ENCODE measurements at places on chromosomes 5 and 9.

DNA sequence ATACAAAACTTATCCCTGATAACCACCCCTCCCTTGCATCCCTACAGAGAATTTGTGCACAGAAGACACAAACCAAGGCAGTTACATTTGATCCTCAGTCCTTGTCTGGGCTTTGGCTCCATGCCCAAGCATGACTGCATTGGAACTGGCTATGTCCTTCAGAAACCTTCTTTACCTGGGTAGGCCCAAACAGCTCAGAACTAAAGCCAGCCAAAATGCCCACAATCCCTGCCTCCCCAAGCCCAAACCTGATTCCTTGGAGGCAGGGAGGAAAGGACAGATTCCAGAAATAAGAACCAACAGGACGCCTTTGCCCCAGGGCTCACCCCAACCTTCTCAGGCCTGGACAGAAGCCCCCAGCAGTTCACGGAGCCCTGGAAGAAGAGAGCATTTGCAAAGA lies 8.2 kb downstream of the IL17B start:
- DNase-seq, result no peak

DNA sequence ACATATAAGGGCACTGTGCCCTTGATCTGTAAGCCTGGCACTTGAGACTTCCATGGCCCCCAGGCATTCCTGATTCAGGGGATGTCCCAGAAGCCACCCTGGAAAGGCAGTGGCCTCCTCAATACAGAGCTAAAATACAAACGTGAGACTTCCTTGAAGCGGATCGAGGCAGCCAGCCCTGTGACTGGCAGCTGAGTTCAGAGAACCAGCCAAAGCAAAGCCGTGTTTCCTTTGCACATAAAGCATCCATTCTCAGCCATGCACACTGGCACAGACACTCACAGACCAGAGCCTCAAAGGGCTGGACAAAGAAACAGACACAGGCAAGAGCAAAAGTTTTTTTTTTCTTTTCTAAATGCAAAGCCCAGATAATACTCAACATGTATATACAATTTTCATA lies 18.8 kb upstream of the CPEB4 start:
- no peak for DNase-seq

DNA sequence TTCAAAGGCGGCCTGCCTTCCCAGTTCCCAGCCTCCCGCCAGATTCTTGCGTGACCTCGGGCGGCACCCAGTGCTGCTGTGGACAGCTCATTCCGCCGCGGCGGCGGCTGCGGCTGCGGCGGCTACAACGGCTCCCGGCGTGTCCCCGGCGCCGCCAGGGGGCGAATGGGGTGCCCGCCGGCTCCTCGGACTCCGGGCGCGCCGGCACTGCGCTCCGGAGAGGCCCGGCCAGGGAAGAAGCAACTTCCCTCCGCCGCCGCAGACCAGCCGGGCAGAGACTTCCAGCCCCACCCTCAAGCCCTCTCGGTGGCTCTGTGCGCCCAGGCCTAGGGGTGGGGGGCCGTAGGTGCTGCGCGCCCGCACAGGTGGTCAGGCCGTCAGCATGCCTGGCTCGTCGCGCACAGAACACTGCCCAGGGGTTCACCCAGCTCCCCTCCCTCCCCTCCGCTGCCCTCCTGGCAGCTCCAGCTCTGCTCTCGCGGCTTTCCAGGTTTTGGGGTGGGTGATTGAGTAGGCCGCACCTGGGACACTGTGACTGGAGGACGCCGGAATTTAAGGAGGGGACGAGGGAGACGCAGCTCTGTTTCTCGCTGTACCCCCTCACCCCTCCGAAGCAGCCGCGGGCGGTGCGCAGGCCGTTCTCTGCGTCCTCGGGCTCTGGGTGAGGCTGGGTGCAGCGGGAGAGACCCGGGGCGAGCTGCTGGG lies 20.2 kb downstream of the IGIP start:
- no peak for DNase-seq

DNA sequence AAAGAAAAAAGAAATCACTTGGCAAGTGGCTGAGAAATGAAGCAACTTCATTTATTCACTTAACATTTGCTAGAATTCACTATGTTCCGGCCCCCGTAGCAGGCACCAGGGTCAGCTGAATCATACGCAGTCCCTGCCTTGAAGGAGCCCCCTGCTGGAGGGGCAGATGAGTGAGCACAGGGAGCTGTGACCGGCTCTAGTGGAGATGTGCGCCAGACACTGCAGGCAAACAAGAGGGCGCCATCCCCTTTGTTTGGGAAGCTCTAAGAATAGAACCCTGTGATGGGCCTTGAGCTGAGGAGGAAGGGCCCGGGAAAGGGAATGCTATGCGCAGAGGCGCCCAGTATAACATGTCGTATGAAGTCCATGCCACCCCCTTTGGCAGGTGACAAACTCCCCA lies 20.2 kb upstream of the RPL26L1 start:
- DNase-seq, result no peak

- DNase-seq, result no peak
Measured at GRCh38 chr9:99730062-99730461, 91.6 kb upstream of the NR4A3 start.

GRCh38 chr9:5773324-5773999 lies 59.5 kb downstream of the ERMP1 start:
- DNase-seq, result no peak

DNA sequence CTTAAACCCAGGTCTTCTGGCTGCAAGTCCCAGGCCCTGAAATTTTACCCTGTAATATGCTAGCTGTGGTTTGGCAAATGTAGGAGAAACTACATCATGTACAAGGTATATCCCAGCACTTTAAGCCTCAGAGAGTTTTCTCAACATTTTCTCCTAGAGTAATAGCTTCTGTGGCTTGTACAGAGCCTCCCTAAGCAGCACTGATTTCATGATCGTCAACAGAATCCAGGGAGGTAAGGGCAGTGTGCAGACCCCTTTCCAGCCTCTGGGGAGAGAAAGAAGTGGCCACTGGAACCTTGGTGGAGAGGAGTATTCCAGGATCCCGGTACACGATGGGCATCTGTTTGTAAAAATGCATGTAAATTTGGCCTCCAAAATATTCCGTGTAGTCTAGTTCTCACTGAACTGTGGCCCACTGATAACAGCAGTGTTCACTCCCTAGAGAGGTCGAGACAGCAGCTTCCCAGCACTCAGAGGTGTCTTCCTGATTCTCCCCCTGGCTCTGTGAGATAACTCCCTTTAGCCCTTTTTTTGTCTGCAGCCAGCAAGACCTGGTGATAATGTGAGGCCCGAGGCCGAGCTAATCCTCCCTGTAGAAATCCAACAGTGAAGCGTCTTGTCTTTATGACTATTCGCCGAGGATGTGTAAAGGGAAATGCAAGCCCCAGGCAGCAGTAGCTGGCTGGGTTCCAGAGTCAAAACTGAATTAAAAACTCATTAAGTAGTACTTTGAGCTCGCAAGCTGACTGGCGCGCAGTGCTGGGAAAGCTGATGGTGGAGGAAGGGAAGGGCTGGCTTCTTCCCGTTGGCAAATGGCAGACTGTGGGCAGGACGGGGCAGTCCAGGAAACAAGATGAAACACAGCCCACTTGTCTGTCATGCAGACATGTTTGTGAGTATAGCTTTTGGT lies 59.0 kb downstream of the MAP1B start:
- DNase-seq, result no peak

DNA sequence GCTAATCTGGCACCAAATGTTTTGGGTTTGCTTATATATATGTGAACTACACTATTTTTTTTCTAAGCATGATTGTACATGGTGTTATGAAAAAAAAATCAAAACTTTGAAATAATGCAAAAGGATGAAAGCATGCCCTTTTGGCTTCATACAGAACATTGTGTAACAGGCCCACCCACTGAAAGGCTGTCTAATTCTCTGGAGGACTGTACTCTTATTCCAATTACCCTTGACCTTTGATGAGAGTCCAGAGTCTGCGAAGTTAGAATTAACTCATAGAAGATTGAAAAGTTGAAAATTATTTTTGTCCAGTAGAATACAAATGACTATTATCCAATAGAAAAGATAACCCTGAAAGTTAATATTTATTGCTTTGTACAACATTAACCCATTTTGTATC lies 117.4 kb downstream of the ADAMTS12 start:
- no peak for DNase-seq

DNA sequence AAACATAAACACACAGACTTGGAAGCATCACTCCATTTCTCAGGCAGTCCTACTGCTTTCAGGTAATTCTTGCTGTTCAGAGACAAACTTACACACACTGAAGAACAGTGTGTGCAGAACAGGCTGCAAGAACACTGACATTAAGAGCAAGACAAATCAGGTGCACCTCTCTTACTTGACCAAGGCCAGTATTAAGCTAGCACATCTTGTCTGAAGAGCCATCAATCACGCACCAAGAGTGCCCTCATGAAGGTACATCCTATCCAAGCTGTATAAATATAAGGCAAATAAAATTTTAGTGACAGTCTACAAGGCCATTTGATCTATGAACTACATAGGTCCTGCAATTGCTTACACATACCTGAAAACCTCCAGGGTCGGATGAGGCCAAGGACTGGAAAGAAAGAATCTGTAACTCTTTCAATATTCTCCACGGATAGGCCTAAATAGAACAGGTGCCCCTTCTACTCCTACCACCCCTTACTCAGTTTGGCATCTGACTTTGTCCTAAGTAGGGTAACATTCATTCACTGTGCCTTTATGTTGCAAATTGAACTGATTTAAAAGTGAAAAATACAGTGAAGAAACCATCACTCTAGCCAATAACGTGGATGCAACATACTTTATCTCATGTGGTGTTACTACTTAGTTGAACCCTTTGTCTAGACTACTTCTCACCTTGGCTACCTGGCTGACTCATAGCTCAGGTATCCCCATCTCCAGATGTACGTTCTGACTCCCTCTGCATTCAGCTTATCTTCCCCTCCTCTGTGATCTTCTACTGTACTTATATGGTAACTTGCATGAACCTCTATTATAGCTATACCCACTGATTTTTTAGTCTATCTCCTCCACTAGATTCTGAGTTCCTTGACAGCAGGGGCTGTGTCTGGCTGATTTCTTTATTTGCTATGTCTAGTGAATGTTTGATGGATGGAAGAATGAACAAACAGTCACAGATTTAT lies 256.3 kb downstream of the KIAA0825 start:
- no peak for DNase-seq

DNA sequence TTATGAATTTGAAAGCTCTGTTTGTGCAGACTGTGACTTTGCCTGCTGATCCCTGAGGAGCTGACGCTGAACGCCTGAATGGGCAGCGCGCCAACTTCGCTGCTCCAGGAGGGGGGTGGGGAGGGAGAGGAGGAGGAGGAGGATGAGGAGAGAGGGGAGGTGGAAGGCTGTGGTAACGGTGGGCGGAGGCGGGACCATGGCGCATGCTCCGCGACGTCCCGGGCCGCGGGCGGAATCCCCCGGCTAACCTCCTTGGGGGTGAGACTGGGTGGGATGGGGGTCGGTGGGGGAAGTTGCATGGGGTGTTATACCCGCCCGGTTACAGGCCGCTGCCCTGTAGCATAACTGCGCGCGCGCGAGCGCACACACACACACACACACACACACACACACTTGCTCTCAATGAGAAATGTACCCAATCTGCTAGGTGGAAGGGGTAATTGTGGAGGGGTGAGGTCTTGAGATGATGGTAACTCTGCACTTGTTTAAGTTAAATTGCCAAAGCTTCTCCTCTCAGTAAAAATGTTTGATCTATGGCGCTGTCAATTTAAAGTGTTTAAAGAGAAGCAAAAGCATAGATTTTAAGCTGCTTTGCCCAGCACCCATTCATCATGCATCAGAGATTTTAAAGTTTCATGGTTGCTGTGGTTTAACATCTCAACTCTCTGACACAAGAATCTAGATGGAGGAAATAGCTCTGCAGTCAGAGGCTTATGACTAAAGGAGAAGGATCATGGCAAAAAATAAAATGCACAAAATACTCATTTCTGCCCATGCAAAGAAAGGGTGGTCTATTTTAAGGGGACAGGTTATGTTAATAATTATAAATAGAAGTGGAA lies 76.6 kb upstream of the TBCA start:
- no peak for DNase-seq

GRCh38 chr5:24714746-24715145 lies 70.0 kb upstream of the CDH10 start:
- DNase-seq, result no peak

DNA sequence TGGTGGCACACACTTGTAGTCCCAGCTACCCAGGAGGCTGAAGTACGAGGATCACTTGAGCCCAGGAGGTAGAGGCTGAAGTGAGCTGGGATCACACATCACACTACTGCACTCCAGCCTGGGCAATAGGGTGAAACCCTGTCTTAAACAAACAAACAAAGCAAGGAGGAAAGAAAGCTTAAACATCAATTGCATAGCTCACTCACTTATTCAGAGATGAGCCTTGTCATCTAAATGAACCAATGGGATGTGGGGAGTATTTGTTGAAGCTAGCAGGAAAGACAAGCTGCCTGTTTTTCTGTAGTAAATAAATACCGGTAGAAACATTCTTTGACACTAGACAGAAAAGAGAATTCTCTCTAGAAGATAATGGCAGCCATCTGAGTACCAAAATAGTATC lies 161.0 kb upstream of the SLC12A2 start:
- no peak for DNase-seq

DNA sequence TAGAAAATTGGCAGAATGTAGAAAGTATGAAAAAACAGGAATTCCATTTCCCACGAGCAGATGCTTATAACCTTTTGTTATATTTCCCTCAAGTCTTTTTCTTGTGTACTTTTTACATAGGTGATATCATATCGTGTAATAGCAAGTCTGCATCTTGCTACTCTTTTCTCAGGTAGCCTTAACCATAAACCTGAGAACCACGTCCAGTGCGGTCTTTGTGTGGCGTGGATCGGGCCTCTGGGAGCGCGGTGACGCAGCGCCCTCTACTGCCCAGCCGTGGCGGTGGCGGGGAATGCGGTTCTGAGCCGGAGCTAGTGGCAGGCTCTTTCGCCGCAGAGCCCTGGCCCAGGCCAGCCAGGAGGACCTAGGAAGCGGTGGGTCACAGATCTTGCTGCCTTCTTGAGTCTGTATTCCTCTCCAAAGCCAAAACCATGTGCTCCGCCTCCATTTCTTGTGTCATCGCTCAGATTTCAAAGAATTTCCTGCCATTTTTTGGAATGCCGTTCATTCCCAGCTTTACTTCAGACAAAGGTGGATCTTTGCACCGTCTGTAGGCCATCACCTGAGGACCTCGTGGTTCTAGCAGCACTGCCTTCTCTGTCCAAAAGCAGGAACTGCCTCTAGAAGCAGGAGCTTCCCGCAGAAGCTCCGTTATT lies 71.9 kb downstream of the MVB12B start:
- peak; percentile 53 for DNase-seq

GRCh38 chr9:77851882-77852595 lies 179.6 kb downstream of the GNAQ start:
- no peak for DNase-seq

GRCh38 chr5:44860267-44860666 lies 51.5 kb downstream of the MRPS30 start:
- no peak for DNase-seq

DNA sequence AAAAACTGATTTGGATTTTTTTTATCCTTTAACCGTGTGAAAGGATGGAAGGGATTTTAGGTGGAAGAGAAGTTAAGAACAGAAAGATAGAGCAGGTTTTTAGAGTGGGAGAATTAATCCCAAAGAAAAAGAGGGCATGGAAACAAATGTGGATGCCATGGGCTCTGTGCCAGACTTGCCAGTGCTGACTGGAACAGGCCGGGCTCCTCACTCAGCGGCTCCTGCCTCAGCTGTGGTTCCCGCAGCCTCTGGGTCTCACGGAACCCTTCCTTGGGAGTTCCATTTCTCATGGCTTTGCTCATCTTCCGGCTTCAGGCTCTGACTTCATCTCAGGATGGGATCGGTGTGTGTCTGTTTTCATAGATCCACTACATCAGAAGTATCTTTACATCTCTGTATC lies 30.4 kb upstream of the SLC2A8 start:
- no peak for DNase-seq

- DNase-seq, result no peak
Measured at GRCh38 chr9:132973713-132974112, 4.8 kb upstream of the GFI1B start.

GRCh38 chr5:118076490-118076889 lies 911.9 kb downstream of the DTWD2 start:
- DNase-seq, result no peak
